ENCODE measurements at places on chromosomes 1 and 21. TPM values are rescaled to one million over a fixed set of nuclear protein-coding genes. Genes with fewer than 3 reads are reported as not detected.

Gene TAF12
- total RNA-seq: 5.3 TPM

Gene CD5L
- total RNA-seq: not detected

Gene LRRIQ3
- total RNA-seq: not detected

Gene LCE1C
- not detected for total RNA-seq

Gene TNFRSF25
- 2.6 TPM for total RNA-seq

Gene WNT4
- total RNA-seq: 14.0 TPM

Gene ARHGAP29
- 67.3 TPM for total RNA-seq

DNA sequence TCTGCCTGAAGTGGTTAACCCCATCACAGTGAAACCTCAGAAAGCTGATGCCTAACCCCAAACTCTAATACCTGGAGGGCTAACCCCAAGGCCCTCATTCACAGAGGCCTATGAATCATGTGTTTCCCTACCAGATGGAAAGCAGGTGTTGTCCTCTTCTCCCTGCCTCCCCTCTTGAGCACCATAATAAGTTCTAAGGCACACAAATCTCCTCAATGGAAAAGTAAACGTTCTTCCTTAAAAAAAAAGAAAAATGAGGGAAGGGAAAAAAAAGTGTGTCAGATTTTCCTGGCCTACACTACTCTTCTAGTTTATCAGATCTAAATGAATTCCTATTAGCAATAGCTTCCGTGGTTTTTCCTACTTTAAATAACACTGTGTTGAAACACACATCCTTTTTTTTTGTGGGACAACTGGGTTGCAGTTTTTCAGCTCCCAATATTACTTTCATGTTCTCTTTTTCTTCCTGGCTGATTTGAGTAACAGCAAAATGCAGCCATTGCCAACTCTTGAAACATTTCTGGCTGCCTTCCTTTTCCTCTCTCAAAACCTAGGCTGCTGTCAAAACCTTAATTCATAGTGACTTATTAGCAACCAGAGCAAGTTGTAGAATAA, 43.2 kb downstream of the SLC44A3 start:
- peak; percentile 68 for DNase-seq
- peaks cover 13% of the 10 kb centered on the region for H3K4me1 ChIP-seq
- no peak overlapping the region for H3K4me3 ChIP-seq
- H3K27me3 ChIP-seq: no peaks in the 10 kb centered on the region
- peak overlapping the region; percentile 89 for H3K27ac ChIP-seq
- no peaks in the 10 kb centered on the region for H3K36me3 ChIP-seq

DNA sequence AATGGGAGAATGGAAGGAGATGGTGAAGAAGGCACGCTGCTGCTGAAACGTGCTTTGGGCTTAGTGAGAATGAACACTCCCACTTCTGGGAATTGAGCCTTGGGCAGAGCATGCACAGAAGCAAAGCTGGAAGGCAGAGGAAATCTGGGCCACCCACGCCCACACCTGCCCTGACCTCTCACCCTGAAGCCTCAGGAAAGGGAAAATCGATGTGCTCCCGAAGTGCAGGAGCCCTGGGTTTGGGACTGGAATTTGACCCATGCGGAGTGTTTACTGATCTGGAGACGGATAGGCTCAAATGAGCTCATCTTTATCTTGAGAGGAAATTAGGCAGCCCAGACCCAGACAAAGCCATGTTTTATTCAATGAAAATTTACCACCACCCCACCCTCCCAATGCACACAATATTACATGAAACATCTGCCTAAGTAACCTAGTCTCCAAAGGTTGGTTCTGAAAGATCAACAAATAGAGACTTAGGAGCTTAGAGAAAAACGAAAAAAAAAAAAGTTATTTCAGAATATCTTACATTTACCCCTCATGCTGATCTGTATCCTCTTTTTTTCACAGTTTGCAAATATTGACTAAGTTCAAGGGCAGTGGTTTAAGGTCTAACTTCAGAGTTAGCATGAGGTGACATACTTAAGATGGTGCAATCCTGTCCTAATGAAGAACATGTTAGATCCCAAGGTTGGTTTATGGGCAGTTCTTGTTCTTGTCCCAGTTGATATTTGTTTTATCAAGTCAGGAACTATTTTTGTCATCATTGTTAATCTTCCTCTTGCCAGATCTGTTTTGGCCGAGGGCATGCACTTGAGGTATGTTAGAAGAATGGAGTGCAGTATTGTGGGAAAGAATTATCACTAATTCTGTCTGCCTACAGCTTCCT, 63.0 kb downstream of the PROX1 start:
- H3K4me1 ChIP-seq: no peaks in the 10 kb centered on the region
- no peaks in the 10 kb centered on the region for H3K27me3 ChIP-seq
- H3K36me3 ChIP-seq: no peaks in the 10 kb centered on the region
- no peak overlapping the region for H3K4me3 ChIP-seq

DNA sequence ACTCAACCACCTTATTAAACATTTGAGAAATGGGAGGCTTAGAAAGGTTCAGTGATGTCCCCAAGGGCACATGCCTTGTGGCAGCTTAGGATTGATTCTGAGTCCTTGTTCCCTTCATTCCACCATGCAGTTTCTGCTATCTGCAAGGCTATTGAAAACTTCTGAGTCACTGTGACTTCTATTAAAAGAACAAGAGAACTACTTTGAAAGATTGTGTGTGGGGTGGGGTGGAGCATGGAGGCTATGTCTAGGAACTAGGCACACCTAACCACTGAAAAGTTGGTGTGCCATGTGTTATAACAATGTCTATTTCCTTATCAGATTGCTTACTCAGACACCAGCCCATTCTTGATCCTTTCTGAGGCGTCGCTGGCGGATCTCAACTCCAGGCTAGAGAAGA, 10.8 kb downstream of the MTARC1 start:
- no peak overlapping the region for H3K27ac ChIP-seq
- no peak for DNase-seq
- no peak overlapping the region for H3K4me3 ChIP-seq

- H3K4me1 ChIP-seq: no peaks in the 10 kb centered on the region
- H3K4me3 ChIP-seq: no peak overlapping the region
- H3K27ac ChIP-seq: no peak overlapping the region
- H3K36me3 ChIP-seq: no peaks in the 10 kb centered on the region
These were observed 68.4 kb upstream of the ADGRL4 start for GRCh38 chr1:79074975-79075374.

- peaks cover 11% of the 10 kb centered on the region for H3K4me1 ChIP-seq
- no peak for DNase-seq
- H3K4me3 ChIP-seq: no peak overlapping the region
- no peaks in the 10 kb centered on the region for H3K36me3 ChIP-seq
These were observed 59.0 kb upstream of the MACF1 start for GRCh38 chr1:39145331-39145965.

- H3K27me3 ChIP-seq: no peaks in the 10 kb centered on the region
- no peak overlapping the region for H3K4me3 ChIP-seq
- DNase-seq: no peak
- H3K27ac ChIP-seq: no peak overlapping the region
- no peaks in the 10 kb centered on the region for H3K4me1 ChIP-seq
- no peaks in the 10 kb centered on the region for H3K36me3 ChIP-seq
These were observed 449.8 kb downstream of the OMA1 start for GRCh38 chr1:58096714-58097113.

DNA sequence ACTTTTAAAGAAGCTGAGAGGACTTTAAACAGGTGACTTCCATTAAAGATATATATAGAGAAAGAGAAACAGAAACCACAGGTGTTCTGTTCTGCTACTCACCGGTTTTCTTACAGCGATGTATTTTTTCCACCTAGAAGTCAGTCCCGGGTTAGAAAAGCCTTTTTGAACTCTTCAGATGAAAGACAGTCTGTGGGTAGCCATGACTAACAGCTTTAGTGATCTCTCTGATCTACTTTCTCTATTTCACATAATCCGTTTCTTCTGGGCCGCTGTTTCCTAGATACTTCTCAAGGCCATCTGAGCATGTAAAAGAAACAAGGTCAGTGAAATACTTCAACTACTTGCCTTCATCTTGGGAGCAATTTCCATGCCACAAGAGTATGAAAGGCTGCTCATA, 25.1 kb downstream of the WDR64 start:
- H3K36me3 ChIP-seq: no peaks in the 10 kb centered on the region
- no peak for DNase-seq
- H3K27ac ChIP-seq: no peak overlapping the region

- no peak overlapping the region for H3K27ac ChIP-seq
- H3K27me3 ChIP-seq: no peaks in the 10 kb centered on the region
These were observed 95.6 kb upstream of the SNX7 start for GRCh38 chr1:98565951-98566350.

DNA sequence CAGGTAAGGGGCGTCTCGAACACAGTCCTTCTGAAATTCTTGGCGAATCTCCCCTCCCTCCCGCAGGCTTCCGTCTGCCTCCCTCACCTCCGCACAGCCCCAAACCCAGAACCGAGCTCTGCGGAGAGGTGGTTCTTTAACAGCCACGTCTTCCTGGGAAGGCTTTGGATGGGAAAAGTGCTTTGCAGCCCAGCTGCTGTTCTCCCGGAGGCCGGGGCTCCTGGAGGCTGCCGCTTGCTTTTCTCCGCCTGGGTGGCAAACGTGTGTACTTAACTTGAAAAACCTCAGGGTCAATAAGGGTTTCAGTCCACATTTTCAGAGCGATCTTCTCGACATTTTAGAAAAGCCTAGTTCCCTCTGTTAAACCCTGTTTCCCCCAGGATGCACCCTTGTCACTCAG, 109.3 kb downstream of the PRDM16 start:
- H3K27ac ChIP-seq: no peak overlapping the region
- no peaks in the 10 kb centered on the region for H3K36me3 ChIP-seq
- no peak overlapping the region for H3K4me3 ChIP-seq
- H3K27me3 ChIP-seq: no peaks in the 10 kb centered on the region

DNA sequence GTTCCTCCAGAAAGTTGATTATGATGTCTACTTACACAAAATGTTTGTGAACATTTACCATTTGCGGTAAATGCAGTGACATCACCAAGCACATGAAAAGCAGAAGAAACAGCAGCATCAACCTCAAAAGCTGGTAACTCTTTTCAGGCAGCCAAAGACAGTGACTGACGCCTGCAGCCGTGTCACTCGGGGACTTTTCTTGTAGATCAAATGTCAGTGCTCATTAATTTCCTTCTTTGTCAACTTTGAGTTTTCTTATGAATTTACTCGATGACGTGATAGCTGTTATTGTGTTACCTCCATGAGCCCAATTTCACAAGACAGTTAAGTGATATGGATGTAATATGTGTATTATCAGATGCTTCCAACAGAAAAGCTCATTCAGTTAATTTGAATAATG, 92.5 kb downstream of the RIPK4 start:
- H3K4me1 ChIP-seq: no peaks in the 10 kb centered on the region
- H3K36me3 ChIP-seq: no peaks in the 10 kb centered on the region
- no peak for DNase-seq

DNA sequence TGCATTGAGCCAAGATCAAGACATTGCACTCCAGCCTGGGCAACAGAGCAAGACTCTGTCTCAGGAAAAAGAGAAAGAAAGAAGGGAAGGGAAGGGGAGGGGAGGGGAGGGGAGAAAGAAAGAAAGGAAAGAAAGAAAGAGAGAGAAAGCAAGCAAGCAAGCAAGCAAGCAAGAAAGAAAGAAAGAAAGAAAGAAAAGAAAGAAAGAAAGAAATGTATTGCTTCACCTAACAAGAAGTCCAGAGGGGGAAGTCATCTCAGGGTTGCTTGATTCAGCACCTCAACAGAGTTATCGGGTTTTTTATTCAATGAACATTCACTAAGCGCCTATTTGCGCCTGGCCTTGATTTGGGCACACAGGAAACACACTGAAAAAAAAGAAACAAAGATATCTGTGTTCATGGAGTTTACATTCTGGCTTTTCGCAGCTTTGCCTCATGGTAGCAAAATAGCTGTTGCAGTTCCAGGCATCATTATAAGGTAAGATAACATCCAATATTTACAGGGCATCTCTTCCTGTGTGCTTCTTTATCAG, 8.2 kb upstream of the RCSD1 start:
- no peak overlapping the region for H3K27ac ChIP-seq
- H3K36me3 ChIP-seq: no peaks in the 10 kb centered on the region
- no peak overlapping the region for H3K4me3 ChIP-seq
- no peak for DNase-seq

GRCh38 chr21:37074546-37074945, 1.5 kb downstream of the TTC3 start:
- H3K36me3 ChIP-seq: no peaks in the 10 kb centered on the region
- peak overlapping the region; percentile 72 for H3K4me3 ChIP-seq
- DNase-seq: no peak
- no peaks in the 10 kb centered on the region for H3K4me1 ChIP-seq

- H3K27ac ChIP-seq: no peak overlapping the region
- H3K27me3 ChIP-seq: no peaks in the 10 kb centered on the region
- no peaks in the 10 kb centered on the region for H3K36me3 ChIP-seq
- no peak for DNase-seq
- no peak overlapping the region for H3K4me3 ChIP-seq
- H3K4me1 ChIP-seq: no peaks in the 10 kb centered on the region
These were observed 7.4 kb downstream of the CHI3L2 start for GRCh38 chr1:111234866-111235265.

DNA sequence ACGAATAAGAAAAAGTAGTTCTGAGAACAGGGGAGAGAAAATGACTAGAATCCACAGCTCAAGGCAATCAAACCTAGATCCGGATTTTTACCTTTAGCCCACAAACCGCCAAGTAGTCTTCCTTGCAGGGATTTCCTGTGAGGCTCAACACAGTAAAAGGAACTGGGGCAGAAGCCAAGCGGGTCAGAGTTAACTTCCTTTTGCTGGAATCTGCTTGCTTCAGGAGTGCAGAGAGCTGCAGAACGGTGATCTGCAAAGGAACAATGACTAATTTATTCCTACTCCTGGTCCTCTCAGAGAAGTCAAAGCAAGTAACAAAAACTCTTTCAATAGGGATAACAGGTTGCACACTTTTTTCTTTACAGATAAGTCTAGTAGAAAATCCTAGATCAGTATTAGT, 53.4 kb downstream of the UBR4 start:
- no peaks in the 10 kb centered on the region for H3K27me3 ChIP-seq
- no peaks in the 10 kb centered on the region for H3K36me3 ChIP-seq
- H3K4me3 ChIP-seq: no peak overlapping the region
- no peaks in the 10 kb centered on the region for H3K4me1 ChIP-seq
- peak overlapping the region; percentile 43 for H3K27ac ChIP-seq

GRCh38 chr21:42525676-42526378, 12.2 kb downstream of the SLC37A1 start:
- no peak for DNase-seq
- H3K27ac ChIP-seq: peak overlapping the region; percentile 79
- H3K36me3 ChIP-seq: no peaks in the 10 kb centered on the region
- H3K4me3 ChIP-seq: no peak overlapping the region
- no peaks in the 10 kb centered on the region for H3K27me3 ChIP-seq

- H3K36me3 ChIP-seq: no peaks in the 10 kb centered on the region
- H3K27me3 ChIP-seq: no peaks in the 10 kb centered on the region
- no peak overlapping the region for H3K27ac ChIP-seq
These were observed 4.0 kb downstream of the HAO2 start for GRCh38 chr1:119372503-119373086.

DNA sequence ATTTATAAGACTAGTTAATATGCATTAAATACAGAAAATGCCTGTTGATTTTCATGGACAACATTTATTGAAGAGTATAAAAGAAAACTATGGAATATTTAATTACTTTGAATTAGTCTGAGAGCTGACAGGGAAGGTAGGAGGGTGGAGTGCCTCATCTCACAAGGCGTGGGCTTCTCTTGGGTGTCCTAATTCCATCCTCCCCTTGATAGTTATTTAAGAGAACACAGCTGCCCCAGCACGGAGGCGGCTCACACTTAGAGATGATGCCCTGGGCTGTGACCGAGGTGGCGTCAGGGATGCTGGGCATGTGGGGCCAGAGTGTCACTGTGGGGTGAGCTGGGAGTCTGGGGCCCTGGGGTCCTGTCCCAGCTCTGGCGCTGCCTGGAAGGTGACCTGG, 493.0 kb downstream of the PTPRU start:
- H3K27ac ChIP-seq: no peak overlapping the region
- no peak for DNase-seq
- no peaks in the 10 kb centered on the region for H3K27me3 ChIP-seq
- no peaks in the 10 kb centered on the region for H3K36me3 ChIP-seq

GRCh38 chr21:28127175-28127785, 865.4 kb downstream of the LTN1 start:
- no peaks in the 10 kb centered on the region for H3K27me3 ChIP-seq
- H3K4me3 ChIP-seq: no peak overlapping the region
- no peaks in the 10 kb centered on the region for H3K4me1 ChIP-seq
- no peak for DNase-seq
- no peaks in the 10 kb centered on the region for H3K36me3 ChIP-seq

All from uterus (tissue), 4 donors.